ENCODE measurements at places on chromosomes 5 and 9.

GRCh38 chr9:136625101-136626065, 37.3 kb upstream of the EGFL7 start:
- peak; percentile 76 for DNase-seq

- DNase-seq: no peak
Observed at GRCh38 chr9:121954477-121955140, 138.5 kb downstream of the TTLL11 start.

GRCh38 chr5:17808566-17808965, 174.3 kb downstream of the TAF11L14 start:
- DNase-seq: no peak

DNA sequence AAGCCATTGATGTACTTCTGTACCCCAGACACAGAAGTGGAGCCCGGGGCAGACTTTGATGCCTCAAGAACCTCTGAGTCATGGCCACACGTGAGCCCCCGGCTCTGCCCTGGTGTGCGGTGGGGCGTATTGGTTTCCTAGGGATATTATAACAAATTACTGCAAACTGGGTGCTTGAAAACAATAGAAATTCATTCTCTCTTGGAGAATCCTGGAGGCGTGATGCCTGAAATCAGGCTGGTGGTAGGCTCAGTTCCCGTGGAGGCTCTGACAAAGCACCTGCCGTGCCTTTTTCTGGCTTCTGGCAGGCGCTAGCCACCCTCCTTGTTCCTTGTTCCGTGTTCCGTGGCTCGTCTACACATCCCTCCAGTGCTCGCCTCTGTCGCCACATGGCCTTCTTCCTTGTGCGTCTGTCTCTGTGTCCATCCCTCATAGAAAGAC, 24.2 kb downstream of the NEK6 start:
- DNase-seq: no peak

DNA sequence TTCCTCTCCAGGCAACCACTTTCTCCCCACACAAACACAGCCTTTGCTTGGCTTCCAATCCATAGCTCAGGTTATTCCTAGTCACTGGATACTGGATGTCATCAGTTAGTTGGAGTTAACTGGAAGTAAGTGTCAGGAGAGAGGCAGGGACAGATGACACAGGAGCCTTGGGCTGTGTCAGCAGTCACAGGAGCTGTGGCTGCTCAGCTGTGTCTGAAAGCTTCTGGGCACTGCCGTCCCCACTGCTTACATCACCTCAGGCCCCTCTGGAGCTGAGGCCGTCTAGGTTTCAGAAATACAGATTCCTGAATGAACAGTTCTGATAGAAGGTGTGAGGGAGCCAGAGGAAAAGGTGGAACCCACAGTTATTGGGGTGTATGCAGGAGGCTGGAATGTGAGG, 17.3 kb upstream of the FAM240B start:
- DNase-seq: no peak
